ENCODE measurements at places on chromosomes 2 and 18.

- DNase-seq, result no peak
Measured at GRCh38 chr2:38462121-38462661, 85.1 kb upstream of the ATL2 start.

DNA sequence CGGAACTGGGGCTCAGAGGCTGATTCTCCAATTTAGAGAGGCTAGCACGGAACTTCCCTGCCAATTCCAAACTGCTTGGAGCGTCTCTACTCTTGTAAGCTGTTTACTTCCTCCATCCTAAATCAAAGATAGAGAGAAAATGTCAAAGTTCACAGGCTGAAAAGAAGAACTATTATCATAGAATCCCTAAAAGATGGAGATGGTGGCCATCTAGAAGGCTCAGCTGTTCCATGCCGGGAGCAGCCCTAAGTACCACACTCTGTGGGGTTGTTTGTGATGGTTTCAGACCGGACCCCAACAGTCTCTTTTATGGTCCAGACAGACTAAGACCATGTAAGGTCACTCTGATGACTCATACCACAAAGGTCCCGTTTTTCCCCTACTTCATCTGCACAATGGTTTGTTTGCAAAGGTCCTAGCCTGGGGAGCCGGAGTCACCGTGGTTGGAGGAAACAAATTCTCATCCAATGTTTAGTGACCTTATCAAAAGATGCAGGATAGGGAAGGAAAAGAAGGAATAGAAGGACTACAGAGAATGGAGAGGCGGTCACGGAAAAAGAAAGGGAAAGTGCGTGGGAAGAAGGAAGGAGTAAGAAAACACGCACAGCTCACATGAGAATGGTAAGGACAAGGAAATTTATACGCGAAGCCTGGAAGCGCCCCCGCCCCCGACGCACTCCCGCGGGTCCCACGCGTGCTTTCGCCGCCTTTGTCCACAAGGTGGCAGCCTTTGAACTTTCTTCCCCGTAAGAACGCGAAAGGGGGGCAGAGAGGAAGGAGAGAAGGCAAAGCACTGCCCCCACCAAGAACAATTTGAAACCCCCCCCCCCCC lies 453 bp upstream of the ANTXR1 start:
- DNase-seq, result peak; percentile 8

- DNase-seq, result no peak
Measured at GRCh38 chr18:75063196-75063595, 145.7 kb downstream of the PTGR3 start.

DNA sequence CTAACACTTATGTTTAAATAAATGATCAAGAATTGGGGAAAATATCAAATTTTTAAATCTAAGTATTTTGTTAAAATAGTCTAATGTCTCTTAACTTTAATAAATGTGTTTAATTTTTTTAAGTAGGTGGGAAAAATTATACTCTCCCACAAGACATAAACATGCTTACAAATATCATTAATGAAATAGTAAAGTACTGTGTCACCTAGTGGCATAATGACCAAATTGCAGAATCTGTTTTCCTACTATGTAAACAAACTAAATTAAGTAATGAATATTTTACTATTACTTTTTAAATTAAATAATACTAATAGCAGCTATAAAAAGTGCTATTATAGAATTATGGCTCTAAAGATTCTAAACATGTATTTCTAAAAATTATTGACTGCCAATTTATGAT lies 52.0 kb upstream of the CHAC2 start:
- no peak for DNase-seq

DNA sequence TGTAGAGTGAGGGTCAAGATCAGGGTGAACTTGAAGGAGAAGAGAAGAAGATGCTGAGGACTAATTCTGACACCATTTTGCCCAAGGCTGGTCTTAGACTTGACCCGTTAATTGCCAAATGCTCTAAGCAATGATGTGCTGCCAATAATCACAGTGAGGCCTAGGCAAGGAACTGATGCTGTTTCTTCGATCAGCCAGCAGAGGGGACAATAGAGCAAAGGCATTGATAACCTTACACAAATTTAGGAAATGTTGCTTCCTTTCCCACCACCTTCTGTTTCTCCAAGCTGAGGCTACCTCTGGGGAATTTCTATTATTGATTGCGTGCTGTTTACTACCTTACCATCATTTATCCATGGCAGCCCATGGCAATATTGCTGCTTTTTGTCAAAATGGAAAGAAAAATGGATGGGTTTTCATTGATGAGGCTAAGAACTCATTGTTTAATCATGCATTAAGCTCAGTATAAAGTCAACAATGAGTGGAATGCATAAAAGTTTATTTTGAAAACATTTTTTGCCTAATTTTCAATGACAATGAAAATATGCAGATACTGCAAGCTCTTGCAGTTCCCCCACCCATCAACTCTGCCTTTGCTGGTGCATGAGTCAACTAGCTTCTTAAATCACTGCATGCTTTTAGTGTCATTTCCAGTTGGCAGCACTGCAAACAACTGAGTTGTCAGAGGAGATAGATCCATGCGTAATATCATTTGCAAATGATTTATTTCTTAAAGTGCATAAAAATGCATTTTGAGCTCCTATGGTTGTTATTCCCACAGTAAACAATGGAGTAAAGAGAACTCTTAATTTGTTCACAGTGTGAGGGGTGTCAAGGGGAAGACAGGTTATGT lies 116.4 kb upstream of the NYAP2 start:
- no peak for DNase-seq

GRCh38 chr2:197885587-197885986 lies 81.2 kb downstream of the PLCL1 start:
- DNase-seq, result no peak

DNA sequence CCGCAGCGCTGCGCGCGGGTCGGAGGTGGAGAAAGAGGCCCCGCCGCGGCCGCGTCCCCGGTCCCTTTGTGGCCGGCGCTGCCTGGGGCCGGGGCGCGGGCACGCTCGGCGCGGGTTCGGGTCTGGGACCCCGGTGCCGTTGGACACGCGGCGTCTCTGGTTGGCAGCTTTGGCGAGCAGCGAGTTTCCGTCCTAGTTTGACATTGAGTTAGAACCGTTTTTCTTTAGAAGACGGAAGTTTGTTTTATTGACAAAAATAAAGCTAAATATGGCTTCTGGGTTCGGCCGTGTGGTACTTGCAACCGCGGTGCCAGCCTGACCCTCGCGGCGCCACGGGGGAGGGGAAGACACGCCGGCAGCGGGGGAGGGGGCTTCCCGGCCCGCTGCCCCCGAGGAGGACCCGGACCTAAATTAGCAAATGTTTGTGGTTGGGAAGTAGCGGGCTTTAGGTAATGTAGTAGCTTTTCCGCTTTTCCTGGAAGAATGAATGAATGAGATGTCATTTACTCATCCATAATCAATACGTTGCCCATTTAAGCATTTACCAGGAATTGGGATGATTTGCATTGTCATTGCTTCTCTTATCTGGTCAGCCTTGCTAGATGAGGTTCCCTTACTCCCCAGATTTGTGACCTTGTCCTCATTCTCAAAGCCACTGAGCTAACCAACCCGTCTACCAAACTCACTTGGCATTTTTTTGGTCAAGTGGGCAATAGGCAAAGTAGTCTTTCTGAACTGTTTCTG lies 530 bp downstream of the GALNT1 start:
- DNase-seq, result no peak

DNA sequence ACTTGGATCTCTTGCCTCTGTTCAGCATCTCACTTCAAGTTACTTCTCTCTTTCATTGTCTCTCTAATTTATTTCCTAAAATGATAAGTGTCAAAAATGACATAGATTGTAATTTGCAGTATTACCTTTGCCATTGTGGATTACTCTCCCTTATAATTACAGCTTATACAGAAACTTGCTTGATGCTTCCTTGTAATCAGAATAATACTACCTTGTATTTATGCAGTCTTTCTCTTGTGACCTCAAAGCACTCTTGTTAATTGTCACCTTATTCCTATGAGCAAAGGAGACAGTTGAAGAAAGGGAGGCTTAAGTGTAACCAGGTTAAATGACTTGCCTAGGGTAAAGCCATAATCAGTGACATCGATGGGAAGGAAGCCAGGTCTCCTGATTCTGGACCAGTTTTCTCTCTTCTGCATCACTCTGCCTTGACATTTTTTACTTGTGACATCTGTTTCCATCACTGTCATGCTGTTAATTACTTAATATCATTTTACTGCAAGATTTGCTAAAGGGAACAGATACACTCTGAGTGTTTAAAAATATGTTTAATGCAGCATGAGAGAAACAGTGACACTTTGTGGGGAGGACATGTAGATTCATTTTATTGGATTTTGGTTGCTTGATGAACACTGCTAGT lies 388.6 kb downstream of the PARD3B start:
- DNase-seq, result no peak

DNA sequence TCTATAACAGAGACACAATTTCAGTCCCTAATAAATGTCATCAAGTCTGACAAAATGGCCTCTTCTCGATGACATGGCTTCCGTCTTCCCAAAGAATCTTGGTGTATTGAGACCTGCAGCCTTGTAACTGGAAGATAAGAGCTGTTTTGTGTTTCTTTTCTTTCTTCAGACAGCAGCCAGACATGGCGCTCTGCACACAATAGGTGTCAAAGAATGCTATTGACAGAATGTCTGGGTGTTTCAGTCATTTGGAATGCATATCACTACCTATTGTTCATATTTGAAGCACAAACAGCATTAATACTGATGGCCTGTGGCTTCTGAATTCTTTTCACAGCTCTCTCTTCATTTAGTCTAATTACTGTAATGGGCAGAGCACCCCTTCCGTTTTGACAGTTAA lies 344.8 kb downstream of the RPRM start:
- DNase-seq, result no peak

GRCh38 chr2:101788565-101788964 lies 91.1 kb downstream of the MAP4K4 start:
- DNase-seq, result no peak
